Activated T-cell treated with anti-CD3 and anti-CD28 coated beads, Interleukin-2, amount 50 U/mL, for 72 hours (primary cell): ENCODE measurements at places on chromosomes 13 and 19. TPM values are rescaled to one million over a fixed set of nuclear protein-coding genes. Genes with fewer than 3 reads are reported as not detected.
A peak's percentile ranks its signal among the peaks of the same experiment; 100 is the strongest.

- H3K36me3 ChIP-seq: no peaks in the 10 kb centered on the region
- DNase-seq: peak; percentile 4
- H3K4me1 ChIP-seq: peaks cover 6% of the 10 kb centered on the region
- no peaks in the 10 kb centered on the region for H3K27me3 ChIP-seq
Observed at GRCh38 chr13:38417727-38418126, 68.1 kb downstream of the UFM1 start.

- no peaks in the 10 kb centered on the region for H3K36me3 ChIP-seq
- no peak overlapping the region for H3K4me3 ChIP-seq
- no peak overlapping the region for H3K27ac ChIP-seq
- peaks cover 6% of the 10 kb centered on the region for H3K27me3 ChIP-seq
- peaks cover 6% of the 10 kb centered on the region for H3K4me1 ChIP-seq
- no peak for DNase-seq
Observed at GRCh38 chr13:51035978-51036377, 75.1 kb downstream of the C13orf42 start.

DNA sequence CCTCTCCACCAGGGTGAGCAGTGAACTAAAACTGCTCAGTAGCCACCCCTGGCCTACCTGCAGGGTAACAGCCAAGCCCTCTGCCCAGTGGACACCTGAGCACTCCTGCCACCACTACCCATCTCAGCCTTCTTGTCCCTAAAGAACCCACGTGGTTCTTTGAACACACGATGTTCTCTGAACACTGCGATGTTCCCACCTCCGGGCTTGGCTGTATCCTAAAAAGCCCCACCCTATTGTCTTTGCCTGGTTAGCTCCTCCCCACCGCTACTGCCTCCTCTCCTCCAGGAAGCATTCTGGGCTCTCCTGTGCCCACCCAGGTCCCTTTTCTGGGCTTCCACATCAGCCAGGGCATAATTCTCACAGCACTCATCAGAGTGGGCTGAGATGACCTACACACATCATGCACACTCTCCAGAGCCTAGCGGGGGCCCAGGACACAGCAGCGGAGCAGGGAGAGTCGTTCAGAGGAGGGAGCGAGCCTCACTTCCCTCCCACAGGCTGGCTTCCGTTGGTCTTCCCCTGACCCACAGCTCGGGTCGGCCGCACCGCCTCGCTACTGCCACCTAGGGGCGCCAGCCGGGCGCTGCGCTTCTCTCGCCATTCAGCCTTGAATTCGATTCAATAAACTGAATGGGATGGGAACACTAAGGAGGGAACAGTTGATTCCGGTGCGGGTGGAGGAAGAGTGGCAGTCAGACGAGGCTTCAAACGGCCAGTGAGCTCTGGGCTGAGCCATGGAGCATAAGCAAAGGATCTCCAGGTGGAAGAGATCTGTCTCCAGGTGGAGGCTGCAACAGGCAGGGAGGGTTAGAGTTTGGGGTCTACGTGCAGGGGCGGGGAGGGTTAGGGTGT lies 3.2 kb downstream of the ELAVL1 start:
- peaks cover 3% of the 10 kb centered on the region for H3K36me3 ChIP-seq
- peaks cover 62% of the 10 kb centered on the region for H3K4me1 ChIP-seq
- H3K4me3 ChIP-seq: peak overlapping the region; percentile 95
- peak; percentile 89 for DNase-seq

DNA sequence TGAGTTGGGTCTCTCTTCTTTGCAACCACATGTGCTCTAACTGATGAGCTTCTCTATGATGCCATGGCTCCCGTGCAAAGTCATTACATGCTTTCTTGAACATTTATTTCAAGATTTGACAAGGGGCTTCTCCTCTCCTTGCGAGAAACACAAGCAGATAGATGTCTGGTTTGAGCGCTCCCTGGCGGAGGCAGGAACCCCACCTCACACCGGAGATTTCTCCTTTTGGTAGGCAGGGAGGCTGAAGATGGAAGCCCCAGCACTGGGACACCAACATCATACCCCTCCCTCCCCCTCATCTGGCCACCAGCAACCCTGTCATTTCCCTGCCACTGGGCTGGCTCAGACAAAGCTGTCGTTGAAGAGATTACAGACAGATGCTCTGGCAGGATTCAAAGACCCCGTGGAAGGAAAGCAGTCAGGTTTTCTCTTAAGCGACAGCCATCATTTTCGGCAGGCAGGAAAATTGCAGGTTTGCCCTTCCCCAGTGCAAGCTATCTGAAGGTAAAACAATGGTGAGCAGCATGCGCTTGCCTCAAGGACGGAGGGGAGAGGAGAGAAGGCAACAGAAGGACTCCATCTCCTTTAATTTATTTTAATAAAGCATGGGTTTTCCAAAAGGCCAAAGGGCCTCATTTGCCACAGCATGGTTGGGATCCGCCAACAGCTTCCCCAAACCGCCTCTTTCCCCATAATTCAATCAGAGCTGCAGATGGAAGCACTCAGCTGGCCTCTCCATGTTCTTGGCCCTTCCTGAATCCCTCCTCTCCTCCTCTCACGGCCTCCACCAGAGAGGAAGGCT lies 344.1 kb upstream of the TSHZ3 start:
- H3K4me3 ChIP-seq: no peak overlapping the region
- H3K27me3 ChIP-seq: no peaks in the 10 kb centered on the region
- DNase-seq: no peak
- no peak overlapping the region for H3K27ac ChIP-seq
- no peaks in the 10 kb centered on the region for H3K4me1 ChIP-seq
- H3K36me3 ChIP-seq: no peaks in the 10 kb centered on the region

- H3K27ac ChIP-seq: no peak overlapping the region
- H3K4me3 ChIP-seq: peak overlapping the region; percentile 88
- H3K36me3 ChIP-seq: peaks cover 9% of the 10 kb centered on the region
- H3K4me1 ChIP-seq: peaks cover 41% of the 10 kb centered on the region
Observed at GRCh38 chr19:35740108-35740422, 2.2 kb downstream of the IGFLR1 start.

- H3K27ac ChIP-seq: peak overlapping the region; percentile 8
- H3K4me3 ChIP-seq: peak overlapping the region; percentile 11
- peaks cover 27% of the 10 kb centered on the region for H3K27me3 ChIP-seq
- no peak for DNase-seq
- H3K4me1 ChIP-seq: peaks cover 52% of the 10 kb centered on the region
Observed at GRCh38 chr13:28541966-28542365, 47.0 kb upstream of the FLT1 start.

DNA sequence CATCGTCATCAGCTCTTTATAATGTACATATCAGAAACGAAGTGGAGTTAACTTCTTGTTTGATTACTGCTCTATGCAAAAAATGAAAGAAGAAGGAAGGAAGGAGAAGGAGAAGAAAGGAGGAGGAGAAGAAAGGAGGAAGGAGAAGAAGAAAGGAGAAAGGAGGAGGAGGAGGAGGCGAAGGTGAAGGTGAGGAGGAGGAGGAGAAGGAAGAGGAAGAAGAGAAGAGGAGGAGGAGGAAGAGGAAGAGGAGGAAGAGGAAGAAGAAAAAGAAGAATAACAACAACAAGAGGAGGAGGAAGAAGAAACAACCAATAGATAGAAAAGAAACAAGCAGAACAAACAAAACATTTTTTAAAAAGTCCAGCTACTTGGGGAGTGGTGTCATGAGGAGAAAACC lies 13.1 kb downstream of the NUFIP1 start:
- H3K27me3 ChIP-seq: no peaks in the 10 kb centered on the region
- H3K4me1 ChIP-seq: no peaks in the 10 kb centered on the region
- H3K4me3 ChIP-seq: no peak overlapping the region
- no peaks in the 10 kb centered on the region for H3K36me3 ChIP-seq

- peaks cover 27% of the 10 kb centered on the region for H3K27me3 ChIP-seq
- no peak overlapping the region for H3K27ac ChIP-seq
- no peak overlapping the region for H3K4me3 ChIP-seq
- no peaks in the 10 kb centered on the region for H3K36me3 ChIP-seq
Observed at GRCh38 chr19:45908956-45909355, 5.6 kb downstream of the NANOS2 start.

GRCh38 chr13:76607866-76608265 lies 278.3 kb downstream of the KCTD12 start:
- DNase-seq: no peak
- H3K4me3 ChIP-seq: no peak overlapping the region
- H3K4me1 ChIP-seq: no peaks in the 10 kb centered on the region
- no peaks in the 10 kb centered on the region for H3K27me3 ChIP-seq
- no peak overlapping the region for H3K27ac ChIP-seq

GRCh38 chr19:4638317-4638716 lies 999 bp upstream of the TNFAIP8L1 start:
- peak overlapping the region; percentile 24 for H3K4me3 ChIP-seq
- no peak overlapping the region for H3K27ac ChIP-seq
- no peaks in the 10 kb centered on the region for H3K27me3 ChIP-seq
- peaks cover 6% of the 10 kb centered on the region for H3K36me3 ChIP-seq
- peaks cover 44% of the 10 kb centered on the region for H3K4me1 ChIP-seq

DNA sequence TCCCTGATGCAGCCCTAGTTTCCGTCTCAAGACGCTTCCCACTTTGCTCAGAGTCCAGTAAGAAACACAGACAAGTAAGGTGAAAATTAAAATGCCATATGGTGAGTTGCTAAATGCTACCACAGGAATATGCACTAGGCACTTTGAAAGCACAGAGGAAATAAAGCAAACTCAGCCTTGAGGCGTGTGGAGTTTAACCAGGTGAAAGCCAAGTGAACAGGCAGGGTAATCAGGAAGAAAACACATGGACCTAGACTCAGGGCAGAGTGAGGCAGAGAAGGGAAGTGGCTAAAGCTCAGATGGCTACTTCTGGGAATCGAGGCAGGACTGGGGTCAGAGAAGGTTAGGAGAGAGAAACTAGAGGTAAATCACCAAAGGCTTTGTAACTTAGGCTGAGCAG lies 5.4 kb upstream of the UBL3 start:
- peaks cover 73% of the 10 kb centered on the region for H3K4me1 ChIP-seq
- no peaks in the 10 kb centered on the region for H3K36me3 ChIP-seq
- no peak overlapping the region for H3K27ac ChIP-seq
- H3K4me3 ChIP-seq: peak overlapping the region; percentile 2
- DNase-seq: no peak

DNA sequence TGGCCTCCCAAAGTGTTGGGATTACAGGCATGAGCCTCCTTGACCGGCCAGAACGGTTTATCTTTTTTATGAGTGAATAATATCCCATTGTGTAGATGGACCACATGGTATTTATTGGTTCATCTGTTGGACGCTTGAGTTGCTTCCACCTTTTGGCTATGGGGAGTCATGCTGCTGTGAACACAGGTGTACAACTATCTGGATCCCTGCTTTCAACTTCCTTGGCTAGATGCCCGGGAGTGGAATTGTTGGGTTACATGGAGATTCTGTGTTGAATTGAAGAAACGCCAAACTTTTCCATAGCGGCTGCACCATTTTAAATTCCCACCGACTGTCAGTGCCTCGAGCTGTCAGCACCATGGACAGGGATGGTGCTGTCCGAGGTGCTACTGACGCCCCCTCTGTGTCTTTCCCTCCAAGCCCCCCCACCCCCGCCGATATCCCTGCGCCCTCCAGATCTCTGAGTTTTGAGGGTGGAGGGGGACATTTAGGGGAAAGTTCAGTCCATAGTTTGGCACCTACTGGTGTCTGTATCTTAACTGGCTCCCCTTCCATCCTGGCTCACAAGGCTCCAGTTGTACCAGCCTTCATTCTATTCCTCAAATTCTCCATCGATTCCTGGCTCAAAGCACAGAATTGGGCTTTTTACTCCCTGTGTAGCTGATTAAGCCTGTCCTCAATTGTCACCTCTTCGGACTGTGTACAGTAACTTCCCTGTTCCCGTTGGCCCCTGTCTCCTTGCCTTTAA lies 27.3 kb downstream of the PNPLA6 start:
- H3K27ac ChIP-seq: no peak overlapping the region
- no peaks in the 10 kb centered on the region for H3K4me1 ChIP-seq
- H3K36me3 ChIP-seq: peaks cover 5% of the 10 kb centered on the region

- peaks cover under 1% of the 10 kb centered on the region for H3K27me3 ChIP-seq
- no peak overlapping the region for H3K27ac ChIP-seq
- DNase-seq: no peak
- no peaks in the 10 kb centered on the region for H3K4me1 ChIP-seq
- peaks cover 1% of the 10 kb centered on the region for H3K36me3 ChIP-seq
Observed at GRCh38 chr13:52104624-52105023, 24.2 kb downstream of the NEK5 start.

GRCh38 chr19:2431318-2432055 lies 4.1 kb upstream of the TIMM13 start:
- H3K36me3 ChIP-seq: peaks cover 3% of the 10 kb centered on the region
- H3K4me3 ChIP-seq: no peak overlapping the region

- no peak overlapping the region for H3K4me3 ChIP-seq
- no peaks in the 10 kb centered on the region for H3K27me3 ChIP-seq
- peaks cover 15% of the 10 kb centered on the region for H3K36me3 ChIP-seq
- H3K27ac ChIP-seq: no peak overlapping the region
- DNase-seq: no peak
Observed at GRCh38 chr19:49887665-49888509, 8.8 kb downstream of the IL4I1 start.

DNA sequence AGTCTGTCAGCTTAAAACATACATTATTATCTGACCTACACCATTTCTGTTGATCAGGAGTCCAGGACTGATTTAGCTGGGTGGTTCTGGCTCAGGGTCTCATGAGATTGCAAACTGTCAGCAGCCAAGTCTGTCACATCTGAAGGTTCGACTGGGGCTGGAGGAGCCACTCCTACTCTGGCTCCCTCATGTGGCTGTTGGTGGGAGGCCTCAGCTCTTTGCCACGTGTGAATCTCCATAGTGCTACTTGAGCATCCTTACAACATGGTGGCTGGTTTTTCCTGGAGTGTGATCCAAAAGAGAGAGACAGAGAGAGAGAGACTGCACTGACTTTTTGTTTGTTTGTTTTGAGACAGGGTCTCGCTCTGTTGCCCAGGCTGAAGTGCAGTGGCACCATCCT lies 63.6 kb upstream of the NFIC start:
- no peak overlapping the region for H3K4me3 ChIP-seq
- H3K27me3 ChIP-seq: peaks cover 15% of the 10 kb centered on the region
- H3K27ac ChIP-seq: no peak overlapping the region
- no peak for DNase-seq

GRCh38 chr13:40536443-40537113 lies 129.9 kb downstream of the FOXO1 start:
- no peaks in the 10 kb centered on the region for H3K36me3 ChIP-seq
- DNase-seq: no peak
- no peak overlapping the region for H3K27ac ChIP-seq
- H3K4me1 ChIP-seq: peaks cover 15% of the 10 kb centered on the region

- H3K27me3 ChIP-seq: peaks cover 62% of the 10 kb centered on the region
- peak overlapping the region; percentile 50 for H3K4me3 ChIP-seq
- H3K27ac ChIP-seq: peak overlapping the region; percentile 95
- H3K4me1 ChIP-seq: peaks cover 59% of the 10 kb centered on the region
- H3K36me3 ChIP-seq: no peaks in the 10 kb centered on the region
- DNase-seq: no peak
Observed at GRCh38 chr13:43797159-43797558, 10.4 kb upstream of the ENOX1 start.

Gene KLHL1
- not detected for total RNA-seq

Gene BLVRB
- 51.0 TPM for total RNA-seq

Gene TLE2
- total RNA-seq: 16.5 TPM

Gene PRX
- total RNA-seq: 3.4 TPM

Gene ZSCAN4
- total RNA-seq: not detected

Gene ZNF428
- total RNA-seq: 17.2 TPM

Gene DKKL1
- not detected for total RNA-seq

Gene NFIC
- total RNA-seq: 24.8 TPM

Gene SIGLECL1
- total RNA-seq: not detected

Gene SOX21
- total RNA-seq: not detected

Gene KLF1
- total RNA-seq: 0.19 TPM

Gene GPR4
- 0.07 TPM for total RNA-seq
